ENCODE measurements at places on chromosomes 6 and 20.
A peak's percentile ranks its signal among the peaks of the same experiment; 100 is the strongest.

- no peak for DNase-seq
These were observed 18.7 kb downstream of the CCDC170 start for GRCh38 chr6:151512481-151512880.

DNA sequence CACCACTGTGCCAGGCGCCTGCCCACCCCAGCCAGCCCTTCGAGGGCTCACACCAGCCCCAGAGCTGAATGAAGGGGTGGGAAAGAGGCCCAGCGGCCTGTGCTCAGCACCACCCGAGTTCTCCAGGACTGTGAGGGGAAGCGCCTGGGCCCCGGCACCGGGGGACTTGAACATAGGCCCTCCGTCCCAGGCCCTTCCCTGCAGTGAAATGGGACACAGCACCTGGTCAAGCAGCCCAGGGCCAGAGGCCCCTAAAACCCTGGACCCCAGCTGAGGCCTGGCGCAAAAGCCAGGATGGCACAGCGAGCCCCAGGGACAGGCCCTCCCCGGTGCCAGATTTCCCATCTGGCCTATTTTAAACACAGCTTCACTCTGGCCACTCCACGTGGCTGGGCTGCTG lies 4.0 kb downstream of the KCNQ2 start:
- DNase-seq = no peak

DNA sequence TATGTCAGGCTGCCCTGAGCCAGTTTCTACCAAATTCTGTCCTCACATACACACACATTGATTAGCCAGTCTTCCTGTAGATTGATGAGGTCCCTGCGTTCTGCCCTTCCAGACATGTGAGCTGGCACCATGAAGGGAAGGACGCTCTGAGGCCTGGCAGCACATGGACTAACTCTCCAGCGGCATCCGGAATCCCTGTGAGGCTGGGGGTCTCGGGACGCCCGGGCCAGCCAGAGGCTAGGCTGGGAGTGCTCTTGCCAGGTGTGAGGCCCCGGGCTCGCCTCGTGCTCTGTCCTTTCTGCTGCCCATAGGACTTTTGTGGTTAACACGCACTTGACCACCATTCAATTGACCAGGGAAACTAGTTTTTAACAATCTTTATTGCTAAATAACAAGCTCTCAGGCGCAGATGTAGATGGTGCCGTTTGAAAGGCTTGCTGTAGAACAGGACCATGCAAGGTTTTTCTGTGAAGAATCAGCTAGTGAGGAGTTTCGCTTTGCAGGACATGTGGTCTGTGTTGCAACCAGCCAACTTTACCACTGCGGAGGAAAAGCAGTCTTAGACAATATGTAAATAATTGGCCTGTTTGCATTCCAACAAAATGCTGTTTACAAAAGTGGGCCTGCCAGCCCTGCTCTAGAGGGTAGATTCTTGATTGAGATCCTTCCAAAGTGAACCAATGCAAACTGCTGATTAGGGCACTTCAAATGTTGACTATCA lies 29.3 kb downstream of the FOXF2 start:
- DNase-seq = no peak

GRCh38 chr6:124536842-124537191 lies 425.4 kb upstream of the RNF217 start:
- DNase-seq = no peak

DNA sequence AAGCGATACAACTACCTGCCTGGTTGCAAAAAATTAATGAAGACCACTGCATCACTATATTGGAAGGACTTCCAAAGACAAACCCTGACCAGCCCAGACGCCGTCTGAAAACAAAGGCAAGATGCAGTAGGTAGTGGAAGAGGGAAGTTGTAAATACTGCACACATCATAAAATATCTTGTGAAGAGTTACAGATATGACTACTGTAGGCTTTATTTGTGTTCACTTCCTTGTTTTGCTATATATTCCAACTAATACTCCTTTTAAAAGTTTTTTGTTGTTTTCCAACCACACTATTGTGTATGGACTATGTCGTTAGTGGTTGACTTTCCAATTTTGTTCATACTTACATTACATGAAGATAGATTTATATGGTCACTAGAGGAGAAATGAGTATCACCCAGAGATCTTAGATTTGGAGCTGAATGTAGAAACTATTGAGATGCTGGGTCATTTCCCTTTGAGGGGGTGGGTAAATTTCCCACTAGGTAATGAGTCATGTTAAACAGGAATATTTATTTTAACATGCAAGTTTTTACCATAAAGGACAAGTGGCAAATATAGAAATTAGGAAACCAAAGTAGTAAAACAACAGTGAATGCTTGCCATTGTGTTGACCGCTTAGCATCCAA lies 16.6 kb upstream of the TXLNB start:
- DNase-seq = no peak

DNA sequence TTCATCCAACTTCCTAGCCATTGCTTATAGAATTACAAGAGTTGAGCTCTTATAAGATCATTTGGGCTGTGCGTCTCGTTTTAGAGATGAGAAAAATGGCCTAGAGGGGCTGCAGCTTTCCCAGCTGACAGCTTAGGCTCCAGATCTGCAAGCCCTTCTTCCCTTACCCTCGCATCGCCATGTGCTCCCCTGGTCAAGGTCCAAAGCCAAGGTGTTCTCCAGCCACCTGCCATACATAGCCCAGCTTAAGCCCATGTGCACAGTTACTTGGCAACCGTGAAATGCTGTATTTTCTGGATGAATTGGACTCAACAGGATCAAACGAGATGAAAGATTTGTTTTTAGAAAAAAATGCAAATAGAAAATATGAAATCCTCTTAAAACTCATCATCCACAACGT lies 7.9 kb downstream of the MAP3K4 start:
- DNase-seq = no peak

GRCh38 chr6:34324738-34325444 lies 67.6 kb downstream of the NUDT3 start:
- DNase-seq = no peak

- no peak for DNase-seq
These were observed 18.2 kb downstream of the TRIM26 start for GRCh38 chr6:30194797-30195690.

GRCh38 chr6:43707767-43708166 lies 20.2 kb upstream of the MRPS18A start:
- DNase-seq = no peak

DNA sequence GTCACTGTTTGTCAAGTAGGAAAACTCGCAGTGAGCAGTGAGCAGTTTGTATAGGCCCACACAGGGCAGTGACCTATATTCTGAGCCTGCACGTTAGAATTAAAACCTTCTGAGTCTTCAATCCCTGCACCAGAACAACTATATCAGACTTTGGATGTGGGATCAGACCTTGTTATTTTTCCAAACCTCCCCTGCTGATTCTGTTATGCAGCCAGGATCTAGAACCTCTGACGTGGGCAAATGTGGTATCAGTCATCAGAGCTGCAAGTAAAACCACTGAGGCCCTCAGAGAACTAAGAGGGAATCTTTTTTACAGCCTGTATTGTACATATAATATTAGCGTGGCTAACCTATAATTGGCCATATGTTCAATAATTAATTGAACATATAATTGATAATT lies 32.0 kb upstream of the AKAP7 start:
- DNase-seq = no peak

DNA sequence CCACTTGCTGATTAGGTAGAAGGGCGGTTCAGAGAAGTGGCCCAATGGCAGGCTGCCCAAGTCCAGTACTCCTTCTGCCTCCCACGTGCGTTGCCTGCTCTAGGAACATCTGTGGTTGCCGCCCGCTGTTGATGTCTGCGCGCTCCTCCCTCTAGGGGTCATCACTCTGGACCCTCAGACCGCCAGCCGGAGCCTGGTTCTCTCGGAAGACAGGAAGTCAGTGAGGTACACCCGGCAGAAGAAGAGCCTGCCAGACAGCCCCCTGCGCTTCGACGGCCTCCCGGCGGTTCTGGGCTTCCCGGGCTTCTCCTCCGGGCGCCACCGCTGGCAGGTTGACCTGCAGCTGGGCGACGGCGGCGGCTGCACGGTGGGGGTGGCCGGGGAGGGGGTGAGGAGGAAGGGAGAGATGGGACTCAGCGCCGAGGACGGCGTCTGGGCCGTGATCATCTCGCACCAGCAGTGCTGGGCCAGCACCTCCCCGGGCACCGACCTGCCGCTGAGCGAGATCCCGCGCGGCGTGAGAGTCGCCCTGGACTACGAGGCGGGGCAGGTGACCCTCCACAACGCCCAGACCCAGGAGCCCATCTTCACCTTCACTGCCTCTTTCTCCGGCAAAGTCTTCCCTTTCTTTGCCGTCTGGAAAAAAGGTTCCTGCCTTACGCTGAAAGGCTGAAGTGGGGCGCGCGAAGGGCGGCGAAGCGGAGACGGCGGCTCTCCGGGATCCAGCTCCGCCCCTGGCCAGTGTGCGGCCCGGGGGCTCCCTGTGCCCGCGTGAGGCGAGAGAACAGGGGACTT lies 8.5 kb downstream of the TRIM15 start:
- DNase-seq = peak; percentile 50

DNA sequence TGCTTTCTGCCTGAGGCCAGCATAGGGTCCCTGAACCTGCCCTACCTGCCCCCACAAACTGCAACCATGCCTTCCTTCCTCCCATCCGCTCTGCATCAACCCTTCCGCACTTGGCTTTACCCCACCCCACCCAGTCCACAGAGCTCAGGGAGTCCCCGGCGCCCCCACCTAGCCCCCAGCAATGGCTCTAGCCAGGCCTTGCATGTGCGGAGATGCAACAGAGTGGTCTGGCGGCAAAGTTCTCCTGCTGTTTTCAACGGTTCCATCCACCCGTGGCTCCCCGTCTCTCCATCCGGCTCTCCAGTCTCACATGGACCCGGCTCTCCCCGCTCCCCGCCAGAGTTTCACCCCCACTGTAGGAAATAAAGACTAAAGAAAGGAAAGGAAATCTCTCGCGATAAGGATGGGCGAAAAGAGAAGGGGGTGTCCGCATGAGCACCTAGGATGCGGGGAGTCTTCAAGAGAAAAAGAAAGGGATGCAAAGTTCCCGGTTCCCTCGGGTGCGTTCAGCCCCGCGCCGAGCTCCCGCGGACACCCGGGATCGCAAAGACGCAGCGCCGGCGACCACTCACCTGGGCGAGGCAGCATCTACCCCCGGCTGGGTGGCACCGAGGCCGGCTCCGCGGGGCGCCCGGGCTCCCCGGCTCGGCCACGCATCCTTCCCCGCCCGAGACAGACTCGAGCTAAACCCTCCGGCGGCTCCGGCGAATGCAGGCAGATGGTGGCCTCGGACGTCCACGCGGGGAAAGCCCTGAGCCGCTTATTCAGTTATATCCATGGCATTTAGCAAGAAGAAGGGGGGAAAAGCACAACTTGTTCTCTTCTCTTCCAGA lies 579 bp downstream of the LRFN2 start:
- DNase-seq = no peak

DNA sequence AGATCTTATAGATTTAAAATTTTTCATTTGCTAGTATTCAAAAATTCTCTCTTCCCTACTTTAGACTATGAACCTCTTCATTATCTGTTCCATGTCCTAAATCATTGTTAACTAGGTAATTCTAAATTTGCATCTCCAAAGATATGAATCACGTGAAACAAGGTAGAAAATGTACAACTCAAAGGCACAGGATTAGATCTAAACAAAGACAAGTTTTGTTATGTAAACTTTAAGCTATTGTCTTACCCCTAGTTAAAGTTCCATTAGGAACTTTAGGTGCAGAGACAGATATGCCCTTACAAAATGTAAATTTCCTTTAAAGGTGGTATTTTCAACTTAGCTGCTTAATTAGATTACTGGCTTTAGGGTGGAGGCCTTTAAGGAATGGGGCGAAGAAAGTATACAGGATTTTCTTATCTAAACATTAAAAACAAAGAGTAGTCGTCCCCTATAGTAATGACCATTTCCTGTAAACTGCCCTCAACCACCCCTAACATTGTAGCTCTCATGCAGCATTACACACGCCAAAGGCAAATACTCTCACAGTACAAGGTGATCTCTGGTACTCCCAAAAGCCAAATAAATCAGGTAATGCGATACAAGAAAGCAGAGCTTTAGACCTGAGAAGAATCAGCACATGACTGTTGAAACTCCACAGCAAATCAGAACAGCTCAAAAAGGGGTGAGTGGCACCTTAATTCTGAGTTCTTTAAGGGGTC lies 57.4 kb upstream of the MRAP2 start:
- no peak for DNase-seq

DNA sequence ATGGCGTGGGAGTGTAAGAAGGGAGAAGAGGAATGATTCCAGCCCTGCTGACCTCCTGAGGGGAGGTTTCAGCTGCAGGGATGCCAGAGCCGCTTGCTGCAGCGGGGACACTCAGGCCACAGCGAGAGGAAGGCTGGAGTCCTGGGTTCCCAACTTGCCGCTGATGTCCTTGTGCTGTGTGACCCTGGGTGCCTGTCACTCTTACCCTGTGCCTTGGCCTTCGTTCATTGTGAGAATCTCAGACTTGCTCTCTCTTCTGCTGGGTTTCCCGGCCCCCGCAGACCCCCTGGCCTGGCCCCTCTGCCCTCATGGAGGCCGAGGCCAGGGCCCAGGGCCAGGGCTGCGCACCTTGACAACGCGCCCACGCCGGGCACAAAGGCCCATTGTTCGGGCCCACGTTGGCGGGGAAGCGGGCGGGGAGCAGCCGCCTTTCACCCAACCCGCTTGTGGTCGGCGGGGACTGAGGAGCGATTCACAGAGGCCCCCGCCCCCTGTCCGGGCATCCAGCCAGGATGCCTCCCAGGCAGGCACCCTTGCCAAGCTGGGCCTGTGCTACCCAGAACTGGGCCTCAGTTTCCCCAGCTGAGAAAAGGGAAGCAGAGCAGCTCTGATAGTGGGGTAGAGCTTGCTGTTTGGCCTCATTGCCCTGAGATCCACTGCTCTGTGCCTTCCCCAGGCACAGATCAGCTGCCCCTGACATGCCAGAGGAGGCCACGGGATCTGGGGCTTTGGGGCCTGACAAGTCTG lies 52.4 kb downstream of the CEBPB start:
- DNase-seq = no peak

- no peak for DNase-seq
These were observed 12.3 kb downstream of the MAP3K7 start for GRCh38 chr6:90574610-90575009.

DNA sequence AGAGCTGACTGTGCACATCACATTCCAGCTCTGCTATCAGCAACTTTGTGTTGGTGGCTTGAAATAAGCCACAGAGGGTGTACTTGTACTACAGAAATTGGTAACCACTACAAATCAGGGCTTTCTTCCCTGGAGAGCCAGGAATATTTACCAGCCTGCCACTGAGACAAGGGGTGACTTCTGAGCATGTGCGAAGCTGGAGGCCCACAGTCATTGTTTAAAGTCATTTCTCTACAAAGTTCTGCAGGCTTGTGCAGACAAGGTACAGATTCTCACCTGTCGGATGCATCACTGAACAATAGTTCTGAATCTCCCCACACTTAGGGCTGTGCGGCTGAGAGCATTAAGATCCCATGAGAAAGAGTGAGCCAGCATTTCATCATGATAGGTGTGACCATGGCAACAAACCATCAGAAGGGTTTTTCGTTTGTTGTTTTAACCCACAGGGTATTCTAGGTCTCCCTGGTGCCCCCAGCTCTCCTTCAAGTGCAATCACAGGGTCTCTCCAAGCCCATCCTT lies 292.8 kb downstream of the CDC5L start:
- no peak for DNase-seq
